ENCODE measurements at places on chromosomes 11 and 22.

DNA sequence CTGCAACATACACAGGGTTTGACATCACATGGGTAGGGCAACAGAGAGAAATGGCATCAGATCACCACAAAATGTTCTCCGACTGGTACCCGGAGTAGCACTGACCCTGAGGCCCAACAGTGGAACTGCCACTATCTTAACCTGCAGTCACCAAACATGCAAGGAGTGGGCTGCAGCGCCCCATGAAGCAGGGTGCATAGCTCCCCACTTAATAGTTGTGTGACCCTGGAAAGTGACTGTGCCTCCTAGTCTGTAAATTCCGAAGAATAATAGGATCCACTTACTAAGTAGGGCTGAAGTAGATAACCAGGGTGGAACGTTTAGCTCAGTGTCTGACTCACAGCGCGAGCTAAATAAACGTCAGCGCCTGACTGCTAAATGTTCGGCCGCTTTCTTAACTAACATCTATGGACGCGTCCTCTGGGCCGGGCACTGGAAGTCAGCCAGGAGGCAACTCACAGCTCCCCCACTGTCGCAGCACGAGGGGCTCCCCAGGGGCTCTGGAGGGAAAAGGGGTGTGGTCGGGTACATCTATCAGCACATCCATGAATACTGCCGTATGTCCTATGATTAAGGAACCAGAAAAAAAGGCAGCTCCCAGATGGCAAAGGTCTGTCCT, 777 bp downstream of the LTO1 start:
- no peak for DNase-seq

- no peak for DNase-seq
Observed at GRCh38 chr11:71179877-71180605, 72.3 kb downstream of the SHANK2 start.

DNA sequence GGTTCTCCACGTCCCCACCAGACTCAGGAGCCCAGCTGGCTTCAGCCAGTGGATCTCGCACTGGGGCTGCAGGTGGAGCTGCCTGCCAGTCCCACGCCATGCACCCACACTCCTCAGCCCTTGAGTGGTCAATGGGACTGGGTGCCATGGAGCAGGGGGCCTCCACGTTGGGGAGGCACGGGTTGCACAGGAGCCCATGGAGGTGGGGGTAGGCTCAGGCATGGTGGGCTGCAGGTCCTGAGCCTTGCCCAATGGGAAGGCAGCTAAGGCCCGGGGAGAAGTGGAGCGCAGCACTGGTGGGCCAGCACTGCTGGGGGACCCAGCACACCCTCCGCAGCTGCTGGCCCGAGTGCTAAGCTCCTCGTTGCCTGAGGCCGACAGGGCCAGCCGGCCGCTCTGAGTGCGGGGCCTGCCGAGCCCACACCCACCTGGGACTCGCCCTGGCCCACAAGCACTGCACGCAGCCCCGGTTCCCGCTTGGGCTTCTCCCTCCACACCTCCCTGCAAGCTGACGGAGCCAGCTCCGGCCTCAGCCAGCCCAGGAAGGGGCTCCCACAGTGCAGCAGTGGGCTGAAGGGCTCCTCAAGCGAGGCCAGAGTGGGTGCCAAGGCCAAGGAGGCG, 258.5 kb upstream of the PDGFD start:
- DNase-seq, result no peak

GRCh38 chr11:71410363-71410966, 37.7 kb downstream of the DHCR7 start:
- DNase-seq, result no peak

DNA sequence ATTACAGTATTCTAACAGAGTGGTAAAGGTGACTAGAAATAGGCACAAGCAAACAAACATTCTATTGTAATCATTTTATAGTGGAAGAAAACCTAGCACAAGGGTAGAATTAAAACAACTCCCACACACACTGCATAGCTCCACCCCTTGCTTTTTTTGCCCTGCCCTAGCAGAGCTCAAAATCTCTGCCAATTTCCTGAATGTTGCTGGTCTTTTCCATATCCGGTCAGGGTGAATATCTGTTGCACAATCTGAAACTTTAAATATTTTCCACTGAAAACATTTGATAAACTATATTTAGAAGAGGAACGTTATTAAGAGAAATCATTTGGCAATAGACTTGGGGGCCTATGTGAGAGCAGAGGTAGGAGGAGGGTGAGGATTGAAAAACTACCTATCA, 2.7 kb downstream of the SPA17 start:
- DNase-seq, result no peak

DNA sequence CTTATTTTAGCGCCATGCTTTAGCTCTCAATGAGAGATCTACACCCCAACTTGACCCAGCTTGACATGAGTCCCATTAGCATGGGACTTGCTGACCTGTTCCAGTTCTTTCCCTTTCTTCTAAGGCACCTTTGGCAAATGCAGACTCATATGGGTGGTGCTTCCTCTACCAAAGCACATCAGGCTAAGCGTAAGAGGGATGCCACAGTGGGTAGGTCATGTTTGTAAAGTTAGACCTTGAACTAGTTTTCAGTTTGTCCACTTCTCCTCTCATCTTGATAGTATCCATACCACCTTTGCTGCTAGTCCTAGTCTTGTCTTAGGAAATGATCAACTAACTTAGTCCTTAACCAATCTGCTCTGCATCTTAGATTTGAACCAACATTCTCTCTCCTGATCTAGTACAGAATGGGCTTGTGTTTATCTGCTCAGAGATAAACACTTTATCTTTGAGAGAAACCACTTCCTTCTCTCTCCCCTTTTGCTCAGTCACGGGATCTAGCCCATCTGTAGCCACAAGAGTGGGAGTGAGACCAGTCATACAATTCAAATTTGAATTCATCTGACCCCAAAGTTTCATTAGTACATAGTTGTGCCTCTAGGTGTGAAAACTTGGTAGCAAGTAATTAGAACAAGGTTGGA, 72.1 kb upstream of the CD44 start:
- no peak for DNase-seq

- no peak for DNase-seq
Observed at GRCh38 chr11:119584193-119585042, 144.6 kb downstream of the NECTIN1 start.

- no peak for DNase-seq
Observed at GRCh38 chr22:22853713-22854112, 33.9 kb upstream of the IGLL5 start.

DNA sequence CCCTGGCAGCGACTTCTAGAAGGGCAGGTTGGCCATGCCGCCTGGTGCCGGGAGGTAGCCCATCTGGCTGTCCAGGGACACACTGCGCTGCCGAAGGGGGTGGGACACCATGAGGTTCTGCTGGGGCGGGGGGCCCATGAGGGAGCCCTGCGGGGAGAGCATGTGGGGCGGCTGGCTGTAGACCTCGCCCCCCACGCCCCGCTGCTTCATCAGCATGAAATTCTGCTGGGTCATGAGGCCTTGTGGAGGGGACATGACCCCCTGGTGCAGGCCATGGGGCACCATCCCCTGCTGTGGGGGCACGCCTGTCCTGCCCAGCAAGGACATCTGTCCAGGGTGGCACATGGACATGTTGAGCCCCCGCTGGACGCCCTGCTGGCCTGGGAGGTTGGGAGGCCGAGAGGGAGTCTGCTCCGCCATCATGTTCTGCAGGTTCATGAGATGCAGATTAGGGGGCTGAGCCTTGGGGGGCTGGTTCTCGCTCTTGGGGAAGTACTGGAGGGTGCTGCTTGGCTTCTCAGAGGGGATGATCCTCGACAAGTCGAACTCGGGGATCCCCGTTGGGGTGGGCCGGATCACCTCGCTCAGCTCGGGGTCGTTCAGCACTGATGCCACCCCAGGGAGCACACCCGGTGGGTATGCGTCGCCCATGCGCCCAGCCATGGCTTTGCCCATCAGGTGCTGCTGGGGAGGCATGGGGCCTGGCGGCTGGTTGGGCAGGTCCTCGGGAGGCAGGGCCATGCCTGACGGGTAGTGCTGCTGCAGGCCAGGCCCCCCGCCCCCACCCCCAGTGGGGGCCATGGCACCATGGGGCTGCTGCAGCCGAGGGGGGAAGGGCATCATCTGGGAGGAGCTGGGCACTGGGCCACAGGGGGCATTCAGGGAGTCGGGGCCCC, 15.0 kb downstream of the CXCR5 start:
- no peak for DNase-seq

Data from CD8-positive, alpha-beta T cell (primary cell).